ENCODE measurements at places on chromosomes 7 and 10. TPM values are rescaled to one million over a fixed set of nuclear protein-coding genes. Genes with fewer than 3 reads are reported as not detected.

DNA sequence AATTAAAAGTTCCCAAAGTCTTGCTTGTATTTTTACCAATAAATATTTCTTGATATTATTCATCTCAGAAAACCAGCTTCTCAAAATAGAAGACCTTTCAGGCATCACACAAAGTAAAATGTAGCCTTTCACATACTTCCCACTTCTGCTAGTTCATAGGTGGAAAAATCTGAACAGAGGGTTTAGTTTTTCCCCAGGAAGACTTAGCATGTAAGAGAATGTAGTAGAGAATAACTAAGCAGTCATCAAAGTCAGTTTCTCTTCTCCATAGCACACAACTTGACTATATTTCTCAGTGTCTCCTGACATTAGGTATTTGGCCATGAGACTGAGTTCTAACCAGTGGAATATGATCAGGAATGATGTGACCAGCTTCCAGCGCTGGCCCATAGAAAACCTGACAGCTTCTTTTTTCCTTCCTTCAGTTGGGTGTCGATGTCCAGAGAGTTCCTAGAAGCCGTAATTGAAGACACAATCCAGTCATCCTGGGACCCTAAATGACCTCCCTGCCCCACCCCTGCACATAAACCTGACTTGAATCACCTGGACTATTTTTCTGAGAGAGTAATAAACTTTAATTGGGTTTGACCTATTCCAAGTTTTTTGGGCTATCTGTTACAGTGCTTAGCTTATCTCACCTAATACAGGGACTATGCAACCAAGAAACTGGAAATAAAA lies 67.5 kb upstream of the WNT16 start:
- no peak for DNase-seq

DNA sequence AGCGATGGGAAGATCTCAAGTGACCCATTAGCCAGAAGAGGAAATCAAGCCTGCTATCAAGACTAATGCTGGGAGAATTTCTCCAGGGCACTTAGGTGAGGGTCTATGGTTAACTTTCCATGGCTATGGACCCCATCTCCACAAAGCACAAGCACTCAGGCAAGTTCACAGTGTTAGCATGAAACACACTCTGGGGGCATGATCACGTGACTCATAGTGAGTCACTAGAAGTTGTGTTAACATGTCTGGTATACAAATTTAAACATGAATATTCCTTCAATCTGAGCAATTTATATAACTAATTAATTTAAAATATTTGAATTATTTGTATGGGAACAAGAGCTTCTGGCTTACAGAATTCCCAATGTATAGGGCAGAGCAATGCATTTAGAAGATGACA lies 131.8 kb downstream of the FAM204A start:
- DNase-seq, result no peak

DNA sequence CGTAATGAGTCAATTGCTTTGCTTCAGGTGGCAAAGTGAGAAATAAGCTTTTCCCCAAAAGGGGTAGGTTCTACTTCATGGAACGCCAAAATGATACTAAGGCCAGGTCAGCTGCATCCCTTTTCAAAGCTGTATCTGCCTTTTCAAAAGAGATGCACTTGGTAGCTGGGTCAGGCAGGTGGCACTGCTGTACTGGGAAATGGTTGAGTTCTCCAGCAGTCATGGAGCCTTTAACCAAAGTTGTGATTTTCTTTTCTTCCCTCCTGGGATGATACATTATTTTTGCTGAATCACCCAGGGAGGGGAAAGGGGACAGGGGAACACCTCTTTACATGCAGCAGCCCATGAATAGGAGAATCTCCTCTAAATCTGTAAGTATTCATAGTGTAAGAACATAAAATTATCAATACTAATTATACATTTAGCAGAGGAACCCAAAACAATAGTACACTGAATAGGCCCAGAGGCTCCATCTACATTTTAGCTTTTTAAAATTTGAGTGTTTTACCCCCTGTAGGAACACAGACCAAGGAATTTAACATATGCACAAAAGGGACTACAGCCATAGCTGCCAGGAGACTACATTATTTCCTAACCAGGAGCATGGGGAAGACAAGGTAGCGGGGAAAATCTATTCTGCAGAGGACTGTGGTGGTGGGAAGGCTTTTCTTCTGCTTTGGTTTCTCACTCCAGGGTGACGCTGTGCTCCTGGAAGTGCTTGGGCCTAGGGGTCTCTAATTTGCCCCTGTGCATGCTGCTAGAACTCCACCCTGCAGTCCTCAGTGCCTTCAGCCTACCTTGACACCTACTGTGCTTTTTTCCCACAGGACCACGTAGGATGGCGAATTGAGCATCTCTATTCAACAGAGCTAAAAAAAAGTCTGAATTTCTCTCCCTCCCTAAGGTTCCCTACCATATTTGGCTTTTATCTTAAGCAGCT lies 6.4 kb upstream of the GPR22 start:
- no peak for DNase-seq

GRCh38 chr10:68559841-68560185 lies 324 bp upstream of the TET1 start:
- DNase-seq, result no peak

DNA sequence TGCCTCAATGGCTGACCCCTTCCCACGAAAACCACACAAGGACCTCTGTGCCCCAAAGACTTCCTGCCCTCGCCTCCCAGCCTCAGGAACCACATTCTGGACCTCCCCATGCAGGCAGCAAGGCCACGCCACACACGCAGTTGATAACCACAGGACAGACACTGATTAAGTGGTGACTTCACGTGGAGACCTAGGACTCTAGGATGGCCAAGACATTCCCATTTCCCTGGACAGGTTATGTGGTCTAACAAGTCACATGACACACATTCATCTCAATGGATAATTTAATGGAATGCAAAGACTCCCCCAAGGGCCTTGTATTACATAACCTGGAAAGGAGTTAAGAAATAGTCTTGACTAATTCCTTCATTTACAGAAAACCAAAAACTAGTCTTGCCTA lies 110.2 kb downstream of the LARP4B start:
- no peak for DNase-seq

- DNase-seq, result no peak
Observed at GRCh38 chr7:129851809-129852208, 101.0 kb downstream of the UBE2H start.

NEUROG3 gene
- total RNA-seq, result not detected

ADARB2 gene
- total RNA-seq, result not detected

TUBAL3 gene
- not detected for total RNA-seq

C10orf62 gene
- total RNA-seq, result 0.29 TPM

Data from aorta (tissue), 5 donors.